ENCODE measurements at places on chromosomes 3 and 15. TPM values are rescaled to one million over a fixed set of nuclear protein-coding genes. Genes with fewer than 3 reads are reported as not detected.

GOLGA8T gene
- total RNA-seq, result not detected

FOXB1 gene
- total RNA-seq, result not detected

UBA7 gene
- 85.4 TPM for total RNA-seq

DZIP1L gene
- 38.7 TPM for total RNA-seq

IGSF11 gene
- total RNA-seq, result not detected

CCDC54 gene
- not detected for total RNA-seq

ARIH1 gene
- 84.2 TPM for total RNA-seq

RBMS3 gene
- total RNA-seq, result 185 TPM

DNA sequence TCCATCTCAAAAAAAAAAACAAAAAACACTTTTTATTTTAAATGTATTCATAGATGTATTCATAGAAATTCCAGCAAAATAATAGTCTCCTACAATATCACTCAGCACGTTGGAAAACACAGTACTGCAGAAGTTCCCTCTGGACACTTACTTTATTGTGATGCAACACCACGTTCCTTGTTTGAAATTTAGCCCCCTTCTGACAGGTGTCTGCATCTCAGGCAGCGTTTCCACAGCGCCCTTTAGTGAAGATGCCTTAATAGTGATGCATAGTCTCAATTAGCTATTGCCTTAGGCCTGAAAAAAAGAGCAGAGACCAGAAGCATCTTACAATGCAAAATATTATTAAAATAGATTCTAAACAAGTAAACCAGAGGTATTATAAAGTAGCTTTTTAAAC, 20.3 kb downstream of the IL12A start:
- no peak for DNase-seq

- DNase-seq, result no peak
Measured at GRCh38 chr3:150936693-150937092, 31.5 kb upstream of the MINDY4B start.

GRCh38 chr15:97030251-97030650, 699.8 kb downstream of the NR2F2 start:
- no peak for DNase-seq

DNA sequence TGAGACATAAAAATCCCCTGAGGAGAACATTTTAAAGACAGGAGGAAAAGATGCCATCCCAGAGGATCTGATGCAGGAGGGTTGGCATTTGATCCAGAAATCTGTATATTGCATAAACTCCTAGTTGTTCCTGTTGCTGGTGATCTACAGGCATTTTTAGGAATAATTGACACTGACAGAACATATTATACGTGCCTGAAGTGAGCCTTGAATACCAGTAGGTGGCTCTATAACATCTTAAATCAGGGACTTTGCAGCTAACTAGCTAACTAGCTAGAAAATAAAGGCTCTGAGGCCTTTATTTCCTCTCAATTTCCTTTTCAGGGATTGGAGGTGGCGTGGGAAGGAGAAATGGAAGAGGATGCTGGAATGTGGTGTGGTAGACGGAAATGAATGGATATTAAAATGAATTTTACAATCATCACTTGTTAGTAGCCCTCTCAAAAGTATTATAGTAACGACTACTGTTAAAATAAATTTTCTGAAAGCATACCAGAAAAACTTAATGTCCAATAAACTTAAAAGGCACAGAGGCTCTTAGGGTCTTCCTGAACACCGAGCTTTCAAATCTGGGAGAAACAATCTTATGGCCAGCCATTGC, 73.8 kb upstream of the ZBED2 start:
- no peak for DNase-seq

- DNase-seq, result no peak
Measured at GRCh38 chr15:89599021-89599420, 23.8 kb downstream of the TICRR start.

GRCh38 chr3:185325946-185326791, 36.8 kb upstream of the MAP3K13 start:
- DNase-seq, result no peak

GRCh38 chr3:71721651-71722157, 3.5 kb downstream of the EIF4E3 start:
- DNase-seq, result no peak

- no peak for DNase-seq
Measured at GRCh38 chr15:74624020-74624602, 8.5 kb downstream of the CLK3 start.

GRCh38 chr15:53203454-53203853, 413.3 kb upstream of the ONECUT1 start:
- DNase-seq, result no peak

GRCh38 chr3:180704532-180704931, 25.2 kb upstream of the CCDC39 start:
- DNase-seq, result no peak

DNA sequence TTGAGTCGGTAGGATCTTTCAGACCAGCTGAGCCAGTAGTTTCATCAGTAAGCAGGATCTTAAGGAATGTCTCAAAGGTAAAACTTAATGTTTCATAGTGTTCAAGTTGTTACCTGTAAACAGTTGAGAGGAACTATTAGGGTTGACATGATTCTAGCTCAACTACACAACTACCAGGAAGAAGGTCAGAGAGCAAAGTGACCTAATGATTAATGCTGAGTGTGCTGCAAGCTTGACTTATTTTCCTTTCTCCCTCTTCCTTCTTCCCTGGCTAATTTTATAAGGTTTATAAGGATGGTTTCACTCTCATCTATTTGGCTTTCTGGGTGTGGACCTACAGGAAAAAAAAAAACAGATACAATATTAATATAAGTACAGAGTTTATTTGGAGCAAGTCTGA, 30.2 kb upstream of the LHFPL4 start:
- no peak for DNase-seq

- peak; percentile 17 for DNase-seq
Measured at GRCh38 chr3:194271460-194272035, 79.6 kb downstream of the CPN2 start.

- no peak for DNase-seq
Measured at GRCh38 chr3:79148786-79149185, 619.0 kb downstream of the ROBO1 start.

GRCh38 chr15:59687836-59688235, 1.3 kb downstream of the BNIP2 start:
- no peak for DNase-seq

DNA sequence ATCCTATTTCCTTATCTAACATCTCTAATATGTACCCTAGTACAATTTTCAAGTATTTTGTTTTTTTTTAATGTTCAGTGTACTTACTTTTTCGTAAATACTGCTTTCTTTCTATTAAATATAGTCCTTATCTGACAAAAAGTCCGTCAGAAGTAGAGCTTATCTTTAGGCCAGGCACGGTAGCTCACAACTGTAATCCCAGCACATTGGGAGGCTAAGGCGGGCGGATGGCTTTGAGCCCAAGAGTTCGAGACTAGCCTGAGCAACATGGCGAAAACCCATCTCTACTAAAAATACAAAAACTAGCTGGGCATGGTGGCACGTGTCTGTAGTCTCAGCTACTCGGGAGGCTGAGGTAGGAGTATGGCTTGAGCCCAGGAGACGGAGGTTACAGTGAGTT, 41.1 kb downstream of the USP3 start:
- no peak for DNase-seq

DNA sequence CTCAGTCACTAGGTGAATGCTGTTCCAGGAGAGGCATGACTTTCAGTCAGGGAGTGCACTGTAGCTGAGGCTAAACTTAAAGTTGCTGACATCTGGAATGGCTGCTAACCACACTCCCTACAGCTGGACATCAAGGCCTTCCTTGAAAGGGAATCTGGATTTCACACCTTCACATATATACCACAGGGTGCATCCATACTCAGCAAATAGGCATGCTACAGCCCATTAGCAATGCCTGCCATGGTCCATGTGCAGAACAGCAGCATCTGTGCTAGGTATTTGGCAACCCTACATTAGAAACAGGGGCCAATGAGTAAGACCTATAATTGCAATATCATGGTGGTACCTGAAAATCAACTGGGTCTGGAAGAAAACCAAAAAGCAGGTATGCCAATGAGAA, 74.8 kb downstream of the SNTN start:
- no peak for DNase-seq

- DNase-seq, result no peak
Measured at GRCh38 chr15:99734575-99734974, 1.3 kb upstream of the LYSMD4 start.

GRCh38 chr3:113404637-113405036, 36.7 kb downstream of the CFAP44 start:
- DNase-seq, result no peak

DNA sequence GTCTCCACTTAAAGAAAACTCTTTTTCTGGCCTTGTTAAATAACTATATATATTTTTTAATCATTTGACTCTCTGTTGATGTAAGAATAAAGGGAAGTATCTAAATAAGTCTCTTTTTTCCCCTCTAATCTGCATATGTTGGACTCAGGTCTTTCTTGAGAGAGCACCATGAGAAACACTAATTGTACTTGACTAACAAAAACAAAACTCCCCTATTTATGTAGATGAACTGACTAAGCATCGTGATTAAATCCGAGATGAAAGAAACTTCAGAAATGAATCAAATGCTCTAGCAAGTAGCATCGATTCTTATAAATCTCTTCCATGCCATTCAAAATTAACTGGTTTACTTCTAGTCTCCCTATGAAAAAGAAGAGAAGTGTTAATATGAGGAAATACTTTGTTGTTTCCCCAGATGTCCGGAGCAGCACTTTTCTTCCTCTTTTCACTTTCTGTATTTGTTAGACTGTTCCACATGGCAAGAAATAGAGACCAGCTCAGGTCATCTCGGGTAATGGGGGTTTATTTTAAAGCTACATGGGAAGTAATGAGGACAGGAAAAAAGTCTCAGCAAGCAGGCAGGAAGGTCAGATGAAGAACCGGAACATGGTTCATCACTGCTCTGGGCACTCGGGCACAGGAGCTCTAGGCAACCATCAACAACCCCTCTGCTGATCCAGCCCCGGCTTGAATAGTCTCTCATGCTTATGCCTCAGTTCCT, 288.3 kb downstream of the CNTN6 start:
- no peak for DNase-seq

DNA sequence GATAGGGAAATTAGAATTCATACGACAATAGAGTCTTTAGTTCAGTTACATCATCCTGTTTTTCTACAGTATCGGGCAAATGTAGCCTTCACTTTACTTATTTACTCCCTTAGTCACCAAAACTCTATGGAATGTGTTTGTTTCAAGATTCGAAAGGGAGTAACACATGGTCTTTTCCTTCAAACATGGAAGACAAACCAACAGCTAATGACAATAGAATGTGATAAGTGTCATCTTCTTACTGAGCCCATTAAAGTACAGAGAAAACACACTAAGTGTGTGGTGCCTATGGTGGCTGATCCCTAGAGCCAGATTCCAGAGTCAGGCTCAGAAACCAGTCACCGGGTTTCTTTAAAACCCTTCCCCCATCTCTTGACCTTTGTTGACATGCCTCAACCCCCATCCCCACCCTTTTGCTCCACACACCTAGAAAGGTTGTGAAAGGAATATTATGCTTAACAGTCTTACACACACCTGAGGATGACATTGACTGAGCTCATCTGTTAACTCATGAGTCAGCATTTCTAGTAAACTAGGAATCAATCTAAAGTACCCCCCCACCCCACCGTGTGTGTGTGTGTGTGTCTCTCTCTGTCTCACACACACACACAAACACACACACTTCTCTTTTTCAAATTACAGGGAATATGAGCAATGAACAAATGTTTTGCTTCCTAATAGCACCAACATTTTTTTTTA, 549.6 kb upstream of the CCDC54 start:
- no peak for DNase-seq

DNA sequence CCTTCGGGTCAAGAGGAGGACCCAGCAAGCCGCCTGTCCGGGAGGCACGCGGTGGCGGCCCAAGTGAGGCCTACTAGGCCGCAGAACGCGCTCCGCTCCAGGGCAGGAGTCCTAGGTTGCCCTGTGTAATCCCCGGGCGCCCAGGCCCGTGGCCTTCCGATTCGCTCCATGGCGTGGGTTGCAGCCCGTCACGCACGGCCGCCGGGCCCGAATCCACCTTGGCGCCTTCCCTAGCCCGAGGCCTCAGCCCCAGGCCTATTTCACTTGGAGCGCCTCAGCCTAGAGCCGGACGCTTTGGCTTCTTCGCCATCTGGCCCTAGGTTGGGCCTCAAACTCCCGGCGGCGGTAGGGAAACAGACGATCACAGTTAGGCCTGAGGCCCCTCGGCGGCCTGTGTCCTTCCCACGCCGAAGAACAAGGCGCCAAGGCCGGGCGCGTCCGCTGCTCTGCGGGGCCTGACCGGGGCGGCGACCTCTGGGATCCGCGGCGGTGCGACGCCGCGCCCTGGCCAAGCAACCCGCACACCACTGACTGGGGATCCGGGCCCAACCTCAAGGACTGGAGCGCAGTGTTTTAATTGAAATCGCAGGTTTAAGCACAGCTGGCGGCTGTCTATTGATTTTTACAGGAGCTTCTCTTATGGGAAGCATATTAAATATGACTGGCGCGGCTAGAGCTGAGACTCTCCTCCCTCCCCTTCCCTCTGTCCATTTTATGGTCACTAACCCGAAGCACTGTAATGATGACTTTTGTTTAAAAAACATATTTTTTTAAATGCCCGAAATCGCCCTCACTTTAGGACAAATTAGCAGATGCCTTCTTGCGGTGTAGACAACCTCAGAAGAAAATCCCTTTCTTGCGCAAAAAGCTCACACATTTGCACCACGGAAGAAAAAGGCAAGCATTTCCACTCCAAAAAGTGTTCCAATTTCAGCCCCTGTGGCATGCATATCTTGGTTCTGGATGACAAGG, 3.8 kb upstream of the FEZF2 start:
- DNase-seq, result no peak

- DNase-seq, result no peak
Measured at GRCh38 chr3:150124142-150124541, 153.4 kb upstream of the PFN2 start.

GRCh38 chr3:31752305-31753049, 219.8 kb downstream of the STT3B start:
- DNase-seq, result no peak

- no peak for DNase-seq
Measured at GRCh38 chr3:64505419-64505818, 182.4 kb downstream of the ADAMTS9 start.

DNA sequence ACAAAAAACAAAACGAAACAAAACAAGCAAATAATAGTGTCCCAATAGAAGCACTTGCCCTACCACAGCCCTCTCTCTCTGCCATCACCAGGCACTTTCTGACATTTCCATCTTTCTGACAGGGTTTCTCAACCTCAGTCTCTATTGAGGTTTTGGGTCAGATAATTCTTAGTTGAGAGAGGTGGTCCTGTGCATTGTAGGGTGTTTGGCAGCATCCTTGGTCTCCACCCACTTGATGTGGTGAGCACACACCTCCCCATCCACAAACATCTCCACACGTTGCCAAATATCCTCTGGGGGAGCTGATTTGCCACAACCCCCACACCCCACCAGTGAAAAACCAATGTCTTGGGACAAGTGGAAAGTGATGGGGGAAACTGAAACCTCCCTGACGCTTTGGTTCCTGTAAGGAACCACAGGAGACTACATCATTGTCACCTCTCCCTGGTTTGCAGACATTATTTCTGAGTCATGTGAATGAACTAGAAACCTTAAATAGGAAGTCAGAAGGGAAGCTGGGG, 733.7 kb upstream of the CFAP20DC start:
- no peak for DNase-seq

DNA sequence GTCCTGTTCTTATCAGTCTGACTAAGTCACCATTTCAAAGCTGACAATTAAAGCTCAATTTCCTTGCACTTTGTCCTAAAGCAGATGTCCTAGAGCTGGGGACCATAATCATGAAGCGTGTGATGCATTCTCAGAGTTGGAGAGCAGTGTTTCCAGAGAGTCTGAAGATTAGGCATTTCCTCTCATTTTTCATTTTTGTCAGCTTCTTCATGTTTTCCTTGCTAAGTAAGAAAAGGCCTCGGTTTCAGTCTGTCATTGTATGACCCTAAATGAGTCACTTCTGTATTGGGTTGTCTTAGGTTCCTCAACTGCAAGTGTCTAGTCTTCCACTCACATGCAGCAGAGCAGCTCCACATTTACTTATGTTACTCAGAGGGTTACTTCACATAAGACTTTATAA, 257.2 kb upstream of the TPRG1 start:
- DNase-seq, result no peak
